Breast epithelium (tissue), 4 donors: ENCODE measurements at places on chromosomes 16 and 17. TPM values are rescaled to one million over a fixed set of nuclear protein-coding genes. Genes with fewer than 3 reads are reported as not detected.

FLOT2 gene
- total RNA-seq = 49.8 TPM

GPR179 gene
- total RNA-seq = under 0.01 TPM

PDILT gene
- not detected for total RNA-seq

MILR1 gene
- 3.1 TPM for total RNA-seq

DNA sequence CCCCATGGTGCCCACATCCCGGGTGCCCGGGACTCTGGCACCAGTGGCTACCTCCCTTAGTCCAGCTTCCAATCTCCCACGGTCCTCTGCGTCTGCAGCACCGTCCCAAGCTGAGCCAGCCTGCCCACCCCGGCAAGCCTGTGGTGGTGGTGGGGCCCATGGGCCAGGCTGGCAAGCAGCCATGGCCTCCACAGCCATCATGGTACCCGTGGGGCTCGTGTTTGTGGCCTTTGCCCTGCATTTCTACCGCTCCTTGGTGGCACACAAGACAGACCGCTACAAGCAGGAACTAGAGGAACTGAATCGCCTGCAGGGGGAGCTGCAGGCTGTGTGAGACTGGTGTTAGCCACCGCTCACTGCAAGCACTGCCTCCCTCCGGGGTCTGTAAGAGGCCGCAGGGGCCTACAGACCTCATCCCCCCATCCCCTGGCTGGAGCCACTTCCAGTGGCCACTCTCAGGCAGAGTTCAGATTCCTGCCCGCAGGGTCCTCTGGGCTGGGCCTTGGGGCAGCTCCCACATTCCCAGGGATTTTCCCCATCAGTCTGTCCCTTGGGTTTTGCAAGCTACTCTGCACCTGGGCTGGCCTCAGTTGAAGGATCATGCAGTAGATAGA, 3.9 kb upstream of the SETD1A start:
- no peak for DNase-seq
- peak overlapping the region; percentile 29 for H3K27ac ChIP-seq
- no peaks in the 10 kb centered on the region for H3K27me3 ChIP-seq
- H3K36me3 ChIP-seq = no peaks in the 10 kb centered on the region

DNA sequence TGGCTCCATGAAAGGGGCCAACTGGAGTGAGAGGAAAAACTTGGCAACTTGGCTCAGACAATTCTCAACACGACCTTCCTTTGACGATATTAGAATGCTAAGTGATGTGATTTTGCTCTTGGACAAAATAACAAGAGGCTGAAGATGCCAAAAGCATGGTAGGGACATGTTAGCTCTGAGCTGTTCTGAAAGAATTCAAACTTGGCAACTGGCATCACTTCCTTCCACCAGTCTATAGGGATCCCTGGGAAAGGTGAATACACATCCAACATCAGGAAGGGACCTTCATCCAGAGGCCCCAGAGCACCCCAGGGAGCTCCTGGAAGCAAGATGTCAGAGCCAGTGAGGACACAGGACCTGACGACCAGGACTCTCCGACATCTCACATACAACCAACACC, 4.3 kb downstream of the KRT37 start:
- H3K27ac ChIP-seq = peak overlapping the region; percentile 68
- H3K36me3 ChIP-seq = no peaks in the 10 kb centered on the region
- H3K4me3 ChIP-seq = no peak overlapping the region
- no peaks in the 10 kb centered on the region for H3K27me3 ChIP-seq
- DNase-seq = peak; percentile 44
- H3K4me1 ChIP-seq = no peaks in the 10 kb centered on the region

GRCh38 chr16:1770328-1771187, 785 bp downstream of the NME3 start:
- DNase-seq = peak; percentile 67
- peak overlapping the region; percentile 69 for H3K27ac ChIP-seq
- no peaks in the 10 kb centered on the region for H3K27me3 ChIP-seq
- peak overlapping the region; percentile 97 for H3K4me3 ChIP-seq

DNA sequence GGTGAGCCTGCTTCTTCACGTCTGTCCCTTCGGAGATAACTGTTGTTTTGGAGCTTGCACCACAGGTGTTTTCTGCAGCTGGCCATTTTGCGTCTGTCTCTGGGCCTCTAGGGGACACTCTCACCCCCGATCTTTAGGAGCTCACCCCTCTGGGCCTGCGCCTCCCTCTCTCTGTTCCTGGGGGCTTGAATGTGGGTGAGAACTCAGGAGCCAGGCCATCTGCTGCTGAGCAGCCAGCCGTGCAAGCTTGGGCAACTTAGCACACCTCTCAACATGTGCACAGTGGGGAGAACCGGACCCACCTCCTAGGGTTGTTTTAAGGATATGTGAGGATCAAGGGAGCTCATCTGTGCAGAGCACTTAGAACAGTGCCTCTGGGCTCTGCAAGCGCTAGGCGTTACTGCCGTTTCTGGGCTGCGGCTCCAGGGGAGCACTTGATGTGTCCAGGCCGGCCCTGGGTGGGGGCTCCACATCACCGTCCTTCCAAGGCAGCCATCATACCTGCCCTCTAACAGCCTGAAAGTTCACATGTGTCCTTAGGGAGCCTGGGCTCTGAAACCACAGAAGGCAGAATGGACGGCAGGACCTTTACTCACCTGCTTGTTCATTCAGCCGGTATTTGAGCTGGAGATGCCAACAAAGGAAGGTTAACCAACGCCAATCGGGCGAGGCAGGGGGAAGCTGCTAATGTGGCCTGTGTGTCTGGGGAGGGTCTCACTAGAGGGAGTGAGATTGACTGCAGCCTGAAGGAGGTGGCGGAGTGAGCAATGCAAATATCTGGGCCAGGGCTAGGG, 66.3 kb downstream of the MRC2 start:
- no peaks in the 10 kb centered on the region for H3K36me3 ChIP-seq
- H3K27me3 ChIP-seq = no peaks in the 10 kb centered on the region
- H3K27ac ChIP-seq = peak overlapping the region; percentile 82
- H3K4me3 ChIP-seq = no peak overlapping the region
- H3K4me1 ChIP-seq = no peaks in the 10 kb centered on the region
- DNase-seq = no peak

- no peak overlapping the region for H3K27ac ChIP-seq
- no peaks in the 10 kb centered on the region for H3K27me3 ChIP-seq
- no peaks in the 10 kb centered on the region for H3K36me3 ChIP-seq
- no peaks in the 10 kb centered on the region for H3K4me1 ChIP-seq
- H3K4me3 ChIP-seq = no peak overlapping the region
Measured at GRCh38 chr17:34859652-34860051, 101.6 kb downstream of the CCT6B start.

DNA sequence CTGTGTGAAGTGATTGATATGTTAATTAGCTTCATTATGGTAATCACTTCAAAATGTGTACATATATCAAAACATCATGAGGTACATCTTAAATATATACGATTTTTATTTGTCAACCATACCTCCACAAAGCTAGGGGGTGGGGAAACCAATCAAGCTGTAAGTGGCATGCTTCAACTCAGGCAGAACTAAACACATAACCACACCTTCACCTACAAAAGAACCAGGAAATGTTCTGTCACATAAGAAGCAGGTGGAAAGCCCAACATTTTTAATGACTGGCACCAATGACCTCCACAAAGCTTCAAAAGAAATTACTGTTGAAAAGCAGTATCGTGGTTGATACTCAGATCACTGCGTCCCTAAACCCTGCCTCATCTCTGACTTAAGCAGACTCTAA, 867.7 kb upstream of the EEF2KMT start:
- H3K27me3 ChIP-seq = no peaks in the 10 kb centered on the region
- no peak overlapping the region for H3K27ac ChIP-seq
- no peaks in the 10 kb centered on the region for H3K36me3 ChIP-seq
- no peak overlapping the region for H3K4me3 ChIP-seq
